Fibroblast of gingiva (primary cell): ENCODE measurements at places on chromosomes 11 and 22.
A peak's percentile ranks its signal among the peaks of the same experiment; 100 is the strongest.

- DNase-seq: no peak
Measured at GRCh38 chr11:130485983-130486382, 37.5 kb downstream of the ADAMTS15 start.

DNA sequence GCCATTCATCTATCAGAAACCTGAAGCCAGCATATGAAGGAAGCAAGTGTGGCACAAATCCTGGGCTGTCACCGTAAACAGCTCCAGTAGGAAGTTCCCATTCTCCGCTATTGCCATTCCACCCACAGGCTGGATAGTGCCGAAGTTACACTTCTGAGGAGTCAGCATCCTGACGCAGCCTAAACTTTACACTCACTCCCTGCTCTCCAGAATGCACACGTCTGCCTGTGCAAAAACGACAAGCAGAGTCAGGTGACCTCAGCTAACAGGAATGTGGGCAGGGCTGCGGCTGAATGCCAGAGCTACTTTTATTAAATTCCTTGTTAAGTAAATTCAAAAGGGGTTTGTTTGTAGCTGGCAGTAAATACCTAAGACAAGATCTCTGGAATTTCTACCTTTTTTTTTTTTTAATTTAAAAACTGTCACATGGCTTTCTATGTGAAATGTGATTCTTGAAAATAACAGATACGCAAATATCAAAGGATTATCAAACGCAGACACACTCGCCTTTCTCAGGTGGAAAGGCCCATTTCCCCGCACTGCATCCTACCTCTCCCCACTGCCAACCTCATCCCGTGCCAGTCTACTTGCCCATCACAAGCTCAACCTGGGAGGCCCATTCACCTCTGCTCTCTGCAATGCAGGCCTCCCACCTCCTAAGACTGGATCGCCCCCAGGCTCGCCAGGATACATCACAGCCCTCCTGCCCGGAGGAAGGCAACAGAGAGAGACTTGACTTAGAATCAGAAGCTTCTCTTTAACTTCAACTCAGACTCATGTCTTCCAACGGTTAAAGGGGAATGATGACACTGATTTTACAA, 33.5 kb downstream of the NFRKB start:
- peak; percentile 75 for DNase-seq

DNA sequence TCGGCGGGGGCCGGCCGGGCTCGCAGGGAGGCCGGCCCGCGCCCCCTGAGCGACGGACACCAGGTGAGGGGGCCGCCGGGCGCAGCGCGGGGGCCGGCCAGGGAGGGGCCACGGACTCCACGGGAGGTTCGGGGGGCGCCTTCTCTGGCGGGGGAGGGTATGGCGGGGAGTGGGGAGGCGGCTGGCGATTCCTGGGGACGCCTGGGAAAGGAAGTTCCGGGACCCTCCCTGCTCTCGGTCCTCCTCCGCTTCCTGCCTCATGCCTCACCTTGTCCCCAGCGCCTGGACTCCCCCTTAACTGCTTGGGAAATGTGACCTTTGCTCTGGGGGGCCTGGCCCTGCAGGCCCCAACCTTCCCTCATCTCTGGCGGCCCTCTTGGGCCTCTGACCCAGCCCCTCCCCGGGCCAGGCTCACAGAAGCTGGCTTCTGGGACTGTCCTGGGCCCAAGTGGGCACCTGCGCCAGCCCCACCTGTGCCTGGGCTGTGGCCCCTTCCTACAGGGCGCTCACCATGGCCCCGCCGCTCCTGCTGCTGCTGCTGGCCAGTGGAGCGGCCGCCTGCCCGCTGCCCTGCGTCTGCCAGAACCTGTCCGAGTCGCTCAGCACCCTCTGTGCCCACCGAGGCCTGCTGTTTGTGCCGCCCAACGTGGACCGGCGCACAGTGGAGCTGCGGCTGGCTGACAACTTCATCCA, 516 bp downstream of the LRFN4 start:
- DNase-seq: no peak

DNA sequence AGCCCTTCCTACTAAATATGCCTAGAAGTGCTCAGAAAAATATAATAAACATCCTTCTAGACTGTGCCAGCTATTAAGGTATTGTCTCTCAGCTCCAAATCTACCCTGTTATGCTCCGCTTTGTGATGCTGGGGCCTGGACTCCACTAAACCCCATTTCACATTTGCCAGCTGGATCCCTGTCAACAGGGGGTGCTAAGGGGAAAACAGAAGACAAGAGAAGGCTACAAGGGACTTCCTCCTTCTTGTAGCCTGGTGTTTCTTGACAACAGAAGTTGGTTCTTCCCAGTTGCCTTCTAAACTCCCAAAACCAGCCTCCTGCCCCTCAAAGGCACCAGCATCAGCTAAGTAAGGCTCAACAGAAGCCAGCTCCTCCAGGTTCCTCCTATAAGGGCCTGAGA, 5.2 kb downstream of the NUMA1 start:
- DNase-seq: no peak

DNA sequence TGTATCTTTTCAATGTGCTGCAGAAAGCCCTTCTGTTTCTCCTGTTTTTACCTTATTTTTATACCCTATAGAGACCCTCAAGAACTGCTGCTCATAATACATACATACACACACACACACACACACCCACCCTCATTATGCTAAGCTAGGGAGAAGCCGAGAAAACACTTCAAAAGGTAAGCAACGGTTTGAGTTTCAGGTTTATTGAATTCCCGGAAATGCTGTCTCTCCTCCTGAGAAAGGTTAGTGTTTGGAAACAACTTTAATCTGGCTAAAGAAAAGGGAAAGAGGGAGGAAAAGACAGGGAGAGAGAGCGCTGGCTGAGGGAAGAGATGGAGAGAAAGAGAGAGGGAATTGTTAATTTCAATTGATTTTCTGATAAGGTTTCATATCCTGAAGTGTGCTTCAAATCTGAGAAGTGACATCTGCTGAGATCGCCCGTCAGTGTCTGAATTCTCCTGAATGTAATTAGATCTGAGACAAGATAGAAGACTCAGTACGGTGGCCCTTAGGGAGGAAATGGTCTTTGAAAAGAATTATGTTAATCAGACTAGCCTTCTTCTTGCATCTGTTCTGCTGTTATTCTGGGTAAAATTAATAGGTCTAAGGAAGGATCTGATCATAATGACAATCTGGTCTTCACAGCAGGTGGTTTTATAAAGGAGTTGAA, 169.1 kb downstream of the NXPE2 start:
- DNase-seq: no peak

DNA sequence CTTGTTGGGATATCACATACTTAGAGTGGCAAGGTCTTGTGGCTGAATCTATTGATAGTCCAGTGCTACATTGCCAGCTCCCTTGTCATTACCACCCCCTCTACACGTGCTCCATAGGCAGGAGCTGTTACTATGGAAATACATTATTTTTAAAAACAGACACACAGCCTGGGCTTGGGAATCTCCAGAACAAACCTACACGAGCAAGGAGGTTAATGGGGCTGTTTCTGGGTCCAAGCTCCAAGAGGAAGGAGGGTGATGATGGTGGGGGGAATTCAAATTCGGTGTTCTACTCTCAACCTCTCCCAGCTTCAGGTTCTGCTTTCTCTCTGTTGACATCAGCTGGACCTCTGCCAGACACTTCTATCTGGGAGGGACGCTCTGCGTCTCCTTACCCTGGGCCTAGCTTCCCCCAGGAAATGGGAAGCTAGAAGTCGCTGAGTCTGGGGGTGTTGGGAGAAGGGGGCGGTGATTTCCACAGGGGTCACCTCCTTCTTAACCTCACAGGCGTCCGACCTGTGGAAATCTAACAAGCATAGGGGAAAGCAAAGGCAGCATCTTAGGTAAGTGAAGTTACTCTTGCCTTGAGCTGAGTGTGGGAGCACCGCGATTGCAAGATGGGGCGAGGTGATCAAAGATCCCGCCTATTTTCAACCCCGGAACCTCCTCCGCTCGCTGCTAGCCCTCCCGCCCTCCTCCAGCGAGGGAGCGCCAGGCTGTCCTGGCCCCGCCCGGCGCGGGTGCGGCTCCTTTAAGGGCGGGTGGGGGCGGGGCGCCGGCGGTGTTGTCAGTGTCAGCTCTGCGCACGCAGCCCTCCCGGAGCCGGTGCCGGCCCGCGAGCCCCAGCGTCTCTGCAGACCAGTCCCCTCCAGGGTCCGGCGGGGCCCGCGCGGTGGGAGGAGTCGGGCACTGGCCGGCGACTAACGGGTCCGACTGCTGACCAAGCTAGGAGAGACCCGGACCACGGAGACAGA, at the start of gene C2CD2L:
Gene C2CD2L, plus strand, starts transcription at position 781 of the 974 bp plus-strand sequence. CDS start 398 bp downstream, outside the sequence.
- peak; percentile 90 for DNase-seq

- DNase-seq: no peak
Measured at GRCh38 chr11:129937592-129938238, 42.3 kb upstream of the NFRKB start.

DNA sequence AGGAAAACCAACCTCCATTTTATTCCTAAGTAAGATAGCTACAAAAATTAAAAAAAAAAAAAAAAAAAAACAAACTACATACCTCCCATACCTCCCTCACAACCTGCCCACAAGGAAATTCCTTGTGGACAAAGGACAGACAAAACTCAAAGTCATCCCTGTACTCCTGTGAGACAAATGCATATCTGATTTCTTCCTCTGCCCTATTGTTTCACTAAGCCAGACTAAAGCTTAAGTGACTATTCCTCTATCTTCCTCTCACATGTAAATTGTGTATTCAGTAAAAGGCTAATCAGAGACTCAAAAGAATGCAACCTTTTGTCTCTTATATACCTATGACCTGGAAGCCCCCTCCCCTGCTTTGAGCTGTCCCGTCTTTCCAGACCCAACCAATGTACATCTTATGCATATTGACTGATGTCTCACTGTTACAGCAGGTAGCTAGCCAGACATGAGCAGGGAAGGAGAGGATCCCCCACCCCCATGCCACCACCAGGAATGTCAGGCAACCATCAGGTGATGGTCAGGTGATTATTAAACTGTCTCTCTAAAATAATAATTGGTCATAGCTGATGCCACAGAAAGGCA, 289.4 kb downstream of the SBF2 start:
- DNase-seq: no peak

- no peak for DNase-seq
Measured at GRCh38 chr11:119714189-119714588, 14.8 kb downstream of the NECTIN1 start.

- DNase-seq: no peak
Measured at GRCh38 chr11:130062026-130062425, 7.7 kb upstream of the APLP2 start.

DNA sequence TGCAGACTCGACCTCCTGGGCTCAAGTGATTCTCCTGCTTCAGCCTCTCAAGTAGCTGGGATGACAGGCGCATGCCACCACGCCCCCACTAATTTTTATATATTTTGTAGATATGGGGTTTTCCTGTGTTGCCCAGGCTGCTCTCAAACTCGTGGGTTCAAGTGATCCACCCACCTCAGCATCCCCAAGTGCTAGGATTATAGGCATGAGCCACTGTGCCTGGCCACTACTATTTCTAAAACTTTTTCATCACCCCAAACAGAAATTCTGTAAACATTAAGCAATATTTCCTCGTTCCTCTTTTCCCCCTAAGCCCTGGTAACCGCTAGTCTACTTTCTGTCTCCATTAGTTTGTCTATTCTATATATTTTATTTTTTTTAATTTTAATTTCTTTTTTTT, 9.0 kb upstream of the ATG16L2 start:
- no peak for DNase-seq

DNA sequence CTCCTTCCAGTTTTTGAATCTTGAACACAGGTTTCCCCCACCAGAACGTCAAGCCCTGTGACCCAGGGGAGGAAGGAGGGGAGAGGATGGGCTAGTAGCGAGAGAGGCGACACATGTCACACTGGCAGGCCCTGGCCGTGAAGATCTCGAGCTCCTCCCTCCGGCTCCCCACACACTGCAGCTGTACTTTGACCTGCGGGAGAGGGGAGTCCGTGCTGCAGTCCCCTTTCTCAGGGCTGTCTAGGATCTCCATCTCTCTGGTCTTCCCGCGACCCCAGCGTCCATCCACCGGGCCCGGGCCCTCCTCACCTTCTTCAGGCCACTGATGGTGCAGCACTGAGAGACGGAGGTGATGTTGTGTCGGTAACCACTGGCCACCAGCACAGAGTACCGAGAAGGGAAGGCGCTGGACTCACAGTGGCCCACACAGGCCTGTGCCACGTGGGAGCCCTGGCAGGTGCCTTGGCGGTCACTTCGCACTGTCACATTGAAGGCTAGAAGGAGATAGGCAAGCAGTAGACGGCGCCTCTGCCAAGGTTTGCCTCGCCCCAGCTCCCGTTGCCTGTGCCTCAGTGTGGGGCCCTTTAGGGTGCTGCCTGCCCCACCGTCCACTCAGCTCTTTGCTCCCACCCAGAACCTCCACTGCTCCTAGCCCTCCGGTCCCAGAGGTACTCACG, 873 bp downstream of the GPHA2 start:
- no peak for DNase-seq

GRCh38 chr22:24099666-24100065, 81.6 kb upstream of the SUSD2 start:
- DNase-seq: no peak

GRCh38 chr11:123011510-123011909, 29.9 kb upstream of the BSX start:
- DNase-seq: no peak

GRCh38 chr11:120808616-120809050, 215.3 kb upstream of the TBCEL start:
- no peak for DNase-seq

DNA sequence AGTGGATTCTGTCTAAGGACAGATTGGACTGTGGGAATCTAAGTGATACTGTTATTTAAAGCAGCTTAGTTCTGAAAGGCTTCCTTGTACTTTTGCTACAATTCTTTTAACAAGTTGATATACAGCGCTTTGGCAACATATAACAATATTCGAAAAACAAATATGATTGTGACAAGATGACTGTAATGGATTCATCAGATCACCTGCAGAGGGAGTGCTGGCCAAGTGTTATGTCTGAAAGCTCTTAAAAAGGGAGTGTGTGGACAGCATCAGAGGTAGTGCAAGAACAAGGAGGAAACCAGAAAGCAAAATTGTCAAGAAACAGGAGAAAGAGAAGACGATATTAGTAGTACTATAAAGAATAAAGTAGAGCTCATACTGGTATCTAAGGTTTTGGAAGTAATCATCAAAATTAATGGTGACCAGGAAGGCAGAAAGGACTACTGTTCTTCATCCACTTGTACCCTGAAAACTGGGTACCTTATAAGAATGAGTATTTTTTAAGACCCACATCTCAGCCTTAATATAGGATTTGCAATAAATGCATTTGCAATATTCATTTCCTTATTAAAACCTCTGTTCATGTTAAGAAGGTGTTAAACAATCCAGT, 1112.0 kb upstream of the CCDC90B start:
- DNase-seq: no peak

- DNase-seq: no peak
Measured at GRCh38 chr11:70538641-70539359, 140.5 kb downstream of the CTTN start.

- DNase-seq: no peak
Measured at GRCh38 chr22:31909977-31910376, 34.4 kb upstream of the YWHAH start.

DNA sequence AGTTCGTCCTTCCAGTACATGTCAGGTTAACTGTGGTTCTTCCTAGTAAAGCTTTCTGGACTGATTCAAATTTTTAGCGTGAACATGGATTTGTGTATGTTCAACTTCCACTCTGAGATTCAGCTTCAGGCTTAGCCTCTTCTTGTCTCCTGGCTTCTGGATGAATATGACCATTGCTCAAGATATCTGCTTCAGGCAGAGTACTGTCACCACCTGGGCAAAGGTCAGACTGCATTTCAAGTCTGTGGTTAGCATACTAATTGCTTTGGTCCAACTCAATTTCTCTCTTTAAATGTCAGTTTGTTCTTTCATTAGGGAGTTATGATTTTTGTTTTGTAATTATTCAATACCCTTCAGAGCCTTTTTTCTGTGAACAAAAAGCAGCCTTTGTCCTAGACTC, 440.0 kb downstream of the NELL1 start:
- DNase-seq: no peak
